T-helper 2 cell treated with Interferon-gamma antibody and Interleukin-4, amounts not matched to agents 5 μg/mL and 100 μg/mL, for 36 hours (primary cell): ENCODE measurements at places on chromosomes 5 and 9.

GRCh38 chr5:166724284-166724683 is 1567.2 kb upstream of the WWC1 start:
- no peaks in the 10 kb centered on the region for H3K4me1 ChIP-seq
- H3K36me3 ChIP-seq = no peaks in the 10 kb centered on the region
- no peaks in the 10 kb centered on the region for H3K27me3 ChIP-seq
- no peak overlapping the region for H3K27ac ChIP-seq

DNA sequence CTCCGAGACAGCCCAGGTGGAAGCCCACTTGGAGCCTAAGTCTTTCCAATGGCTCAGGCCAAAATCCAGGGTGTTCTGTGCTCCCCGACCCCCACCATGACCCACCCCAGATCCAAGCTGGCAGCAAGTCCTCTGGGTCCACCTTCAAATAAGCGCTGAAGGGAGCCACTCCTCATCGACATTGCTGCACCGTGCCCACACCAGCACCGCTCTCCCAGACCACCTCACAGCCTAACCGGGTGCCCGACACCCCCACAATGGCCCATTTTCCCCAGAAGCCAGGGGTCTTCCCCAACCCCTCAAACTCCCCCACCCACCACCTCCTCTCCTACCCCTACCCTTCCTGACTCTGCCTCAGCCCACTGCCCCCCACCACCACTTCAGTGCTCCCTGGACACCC is 50.5 kb downstream of the SEMA4D start:
- H3K4me1 ChIP-seq = peaks cover 68% of the 10 kb centered on the region
- H3K27me3 ChIP-seq = no peaks in the 10 kb centered on the region
- H3K27ac ChIP-seq = peak overlapping the region; percentile 79

DNA sequence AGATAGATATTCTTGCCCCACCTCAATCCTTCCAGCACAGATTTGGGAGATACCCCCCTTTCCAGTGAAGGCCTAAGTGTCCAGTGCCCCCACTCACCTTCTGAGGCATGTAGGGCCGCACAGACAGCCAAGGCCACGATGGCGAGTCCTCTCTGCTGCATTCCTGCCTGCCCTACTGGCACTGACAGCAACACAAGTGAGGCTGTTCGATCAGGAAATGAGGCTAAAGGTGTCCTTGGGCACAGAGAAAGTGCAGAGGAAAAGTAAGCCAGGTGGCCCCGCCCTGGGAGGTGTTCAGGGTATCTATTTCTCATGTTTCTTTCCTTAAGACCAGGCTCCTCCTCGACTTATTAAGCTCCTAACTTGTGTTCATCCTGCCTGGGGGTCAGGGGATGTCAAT is at the start of gene CCL28:
TSS of gene CCL28 (minus strand) at position 236 of the 400 bp plus-strand sequence. CDS start at position 161, 75 bp downstream.
- peaks cover 3% of the 10 kb centered on the region for H3K27me3 ChIP-seq
- H3K4me3 ChIP-seq = no peak within 1 kb of the TSS
- no peaks in the 10 kb centered on the region for H3K36me3 ChIP-seq
- no peak within 1 kb of the TSS for H3K27ac ChIP-seq
- DNase-seq = no peak

DNA sequence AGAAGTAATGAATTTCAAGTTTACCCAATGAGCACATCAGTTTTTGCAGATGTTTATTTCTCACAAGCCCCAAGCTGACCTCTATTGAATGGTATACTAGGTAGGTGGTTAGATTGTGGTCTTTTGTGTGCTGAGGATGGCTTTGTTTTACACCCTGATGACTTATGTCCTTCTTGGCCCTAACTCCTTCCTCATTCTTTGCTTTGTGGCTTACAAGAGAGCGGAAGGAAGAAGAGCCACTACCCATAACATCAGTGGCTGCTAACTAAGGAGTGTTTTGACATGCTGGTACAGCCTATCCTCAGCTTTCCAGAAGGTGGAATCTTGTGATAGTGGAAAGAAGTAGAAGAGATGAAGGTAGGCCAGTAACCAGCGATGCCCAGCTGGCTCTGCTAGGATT is 85.7 kb upstream of the NTRK2 start:
- no peaks in the 10 kb centered on the region for H3K36me3 ChIP-seq
- H3K27ac ChIP-seq = no peak overlapping the region
- H3K4me1 ChIP-seq = no peaks in the 10 kb centered on the region

DNA sequence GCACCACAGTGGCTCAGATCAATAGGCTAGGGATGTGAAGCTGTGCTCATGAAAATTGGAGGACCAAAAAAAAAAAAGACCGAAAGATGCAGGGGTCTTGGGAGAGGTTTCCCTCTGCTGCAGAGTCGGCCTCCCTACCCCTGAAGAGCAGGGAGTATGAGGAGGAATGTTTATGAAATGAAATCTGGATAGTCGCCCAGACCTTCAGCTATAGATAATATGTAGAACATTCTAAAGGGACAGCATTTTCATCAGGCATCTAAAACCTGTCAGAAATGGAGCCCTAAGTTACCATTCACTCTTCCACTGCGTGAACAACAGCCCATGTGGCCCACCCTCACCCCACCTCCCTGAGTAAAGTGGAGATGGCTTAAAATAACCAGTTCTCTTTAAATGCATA is 122.9 kb downstream of the TMEM174 start:
- H3K27ac ChIP-seq = peak overlapping the region; percentile 38
- peaks cover 77% of the 10 kb centered on the region for H3K27me3 ChIP-seq

GRCh38 chr5:173806270-173807035 is 81.7 kb upstream of the CPEB4 start:
- no peaks in the 10 kb centered on the region for H3K36me3 ChIP-seq
- H3K27ac ChIP-seq = no peak overlapping the region

DNA sequence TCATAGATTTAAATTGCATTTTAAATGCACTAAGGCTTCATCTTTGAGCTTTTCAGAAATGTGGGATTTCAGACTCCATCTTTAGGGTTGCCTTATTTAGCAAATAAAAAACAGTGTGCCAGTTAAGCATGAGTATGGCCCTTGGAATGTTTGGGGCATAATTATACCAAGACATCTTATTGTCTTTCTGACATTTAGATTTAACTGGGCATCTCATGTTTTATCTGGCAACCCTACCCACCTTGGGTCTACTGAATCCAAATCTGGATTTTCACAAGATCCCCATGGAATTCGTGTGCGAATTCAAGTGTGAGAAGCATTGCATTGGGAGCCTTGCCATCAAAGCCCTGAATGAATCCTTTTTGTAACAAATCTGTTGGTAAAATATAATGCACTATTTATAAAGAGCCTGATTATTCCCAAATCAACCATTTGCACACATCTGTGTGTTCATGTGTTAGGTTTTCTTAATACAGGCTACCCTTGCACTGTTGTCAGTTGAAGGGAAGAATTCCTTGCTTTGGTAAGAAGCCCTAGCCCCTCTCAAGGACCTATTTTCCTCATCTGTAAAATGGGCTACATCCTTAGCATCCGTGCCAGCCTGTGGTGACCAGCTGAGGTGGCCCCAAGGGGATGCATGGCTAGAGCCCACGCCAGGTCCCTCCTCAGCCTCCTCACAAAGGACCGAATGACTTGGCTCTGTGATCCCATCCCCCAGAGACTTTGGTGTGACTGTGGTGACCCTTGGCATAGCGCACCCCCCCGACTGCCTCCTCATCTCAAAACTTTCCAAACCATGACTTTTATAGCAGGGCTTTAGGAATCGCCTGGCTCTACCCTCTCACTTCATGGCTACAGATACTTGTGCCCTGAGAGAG is 8.1 kb downstream of the GSN start:
- H3K4me1 ChIP-seq = peaks cover 2% of the 10 kb centered on the region
- H3K27ac ChIP-seq = no peak overlapping the region
- no peaks in the 10 kb centered on the region for H3K36me3 ChIP-seq
- no peak for DNase-seq
- peaks cover 5% of the 10 kb centered on the region for H3K27me3 ChIP-seq

- peaks cover 10% of the 10 kb centered on the region for H3K36me3 ChIP-seq
- H3K27ac ChIP-seq = no peak overlapping the region
- no peak overlapping the region for H3K4me3 ChIP-seq
- H3K27me3 ChIP-seq = no peaks in the 10 kb centered on the region
- peak; percentile 64 for DNase-seq
These were observed 8.4 kb downstream of the UBTD2 start for GRCh38 chr5:172274951-172275753.

DNA sequence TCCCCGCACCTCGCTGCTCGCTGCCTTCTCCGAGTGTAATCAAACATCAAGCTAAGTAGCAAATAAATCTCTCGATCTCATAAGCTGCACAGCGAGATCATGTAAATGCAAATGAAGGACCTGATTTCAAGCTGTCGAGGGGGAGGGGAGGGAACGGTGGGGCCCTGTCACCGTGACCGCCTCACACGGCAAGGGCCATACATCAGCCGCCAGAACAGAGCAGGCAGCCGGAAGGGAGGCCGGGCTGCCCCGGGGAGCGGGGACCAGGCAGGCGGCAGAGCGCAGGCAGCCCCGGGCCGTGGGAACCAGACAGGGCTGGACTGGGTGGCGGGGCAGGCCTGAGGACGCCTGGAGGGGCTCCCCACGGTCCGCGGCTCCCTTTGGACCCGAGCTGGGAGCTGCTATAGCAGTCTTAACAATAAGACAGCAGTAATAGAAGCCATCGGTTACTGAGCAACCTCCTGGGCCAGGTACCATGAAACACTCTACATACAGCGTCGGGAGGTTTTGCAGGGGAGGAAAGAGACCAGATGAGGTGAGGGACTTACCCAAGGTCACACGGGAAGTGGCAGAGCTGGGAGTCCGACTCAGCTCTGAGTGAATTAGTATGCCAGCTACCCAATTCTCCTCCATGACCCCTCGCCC is 76.8 kb downstream of the CFAP77 start:
- DNase-seq = peak; percentile 54
- peaks cover 61% of the 10 kb centered on the region for H3K27me3 ChIP-seq
- H3K4me1 ChIP-seq = peaks cover 18% of the 10 kb centered on the region
- peak overlapping the region; percentile 85 for H3K27ac ChIP-seq

- no peaks in the 10 kb centered on the region for H3K36me3 ChIP-seq
- DNase-seq = no peak
- H3K27me3 ChIP-seq = peaks cover 5% of the 10 kb centered on the region
- no peak overlapping the region for H3K27ac ChIP-seq
- H3K4me3 ChIP-seq = no peak overlapping the region
- H3K4me1 ChIP-seq = no peaks in the 10 kb centered on the region
These were observed 28.6 kb upstream of the SELENOP start for GRCh38 chr5:42840269-42840668.

GRCh38 chr9:8637626-8638025 is 838.0 kb upstream of the DMAC1 start:
- no peaks in the 10 kb centered on the region for H3K36me3 ChIP-seq
- H3K4me3 ChIP-seq = no peak overlapping the region
- no peaks in the 10 kb centered on the region for H3K4me1 ChIP-seq
- no peak for DNase-seq

DNA sequence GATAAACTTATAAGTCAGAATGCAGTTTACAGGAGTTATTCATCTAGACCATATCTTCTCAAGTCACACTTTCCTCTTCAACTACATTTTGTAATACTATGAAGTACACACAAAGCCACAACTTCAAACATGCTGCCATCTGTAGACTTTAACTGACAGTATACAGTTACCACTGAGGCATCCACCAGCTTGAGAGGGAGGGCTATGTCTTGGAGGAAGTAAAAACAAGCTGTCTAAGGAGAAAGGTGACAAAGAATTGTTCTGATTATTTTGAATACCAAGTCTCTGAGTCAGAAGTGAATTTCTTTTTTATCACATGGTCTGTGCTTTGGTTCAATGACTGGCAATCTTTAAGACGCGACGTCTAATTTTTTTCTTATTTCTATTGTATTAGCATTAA is 97.6 kb upstream of the CDH10 start:
- no peak overlapping the region for H3K4me3 ChIP-seq
- no peaks in the 10 kb centered on the region for H3K4me1 ChIP-seq
- DNase-seq = no peak
- H3K27ac ChIP-seq = no peak overlapping the region
- no peaks in the 10 kb centered on the region for H3K27me3 ChIP-seq

DNA sequence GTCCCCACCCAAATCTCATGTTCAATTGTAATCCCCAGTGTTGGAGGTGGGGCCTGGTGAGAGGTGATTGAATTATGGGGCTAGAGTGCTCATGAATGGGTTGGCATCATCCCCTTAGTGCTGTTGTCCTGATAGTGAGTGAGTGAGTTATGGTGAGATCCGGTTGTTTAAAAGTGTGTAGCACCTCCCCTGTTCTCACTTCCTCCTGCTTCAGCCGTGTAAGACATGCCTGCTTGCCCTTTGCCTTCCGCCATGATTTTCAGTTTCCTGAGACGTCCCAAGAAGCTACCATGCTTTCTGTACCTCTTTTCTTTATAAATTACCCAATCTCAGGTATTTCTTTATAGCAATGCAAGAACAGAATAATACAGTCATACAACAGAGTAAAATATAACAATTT is 742 bp upstream of the LECT2 start:
- no peaks in the 10 kb centered on the region for H3K36me3 ChIP-seq
- no peak overlapping the region for H3K4me3 ChIP-seq
- peaks cover 22% of the 10 kb centered on the region for H3K27me3 ChIP-seq
- DNase-seq = no peak

DNA sequence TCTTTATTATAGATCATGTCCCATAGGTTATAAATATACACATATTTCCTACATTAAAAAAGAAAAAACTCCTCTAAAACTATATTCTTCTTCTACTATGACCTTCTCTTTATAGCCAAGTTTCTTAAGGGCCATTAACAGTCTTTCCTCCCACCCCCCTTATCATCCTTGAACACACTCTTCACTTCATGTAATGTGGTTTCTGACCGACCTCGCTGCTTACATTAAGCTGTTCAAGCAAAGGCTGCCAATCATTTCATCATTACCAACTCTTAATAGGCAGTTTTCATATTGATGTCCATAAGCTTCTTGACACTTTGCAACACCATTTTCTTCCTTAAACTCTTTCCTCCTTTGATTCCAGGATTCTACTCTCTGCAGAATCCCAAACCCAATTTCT is 283.0 kb upstream of the PCSK5 start:
- DNase-seq = no peak
- H3K27ac ChIP-seq = no peak overlapping the region
- no peak overlapping the region for H3K4me3 ChIP-seq
- H3K36me3 ChIP-seq = no peaks in the 10 kb centered on the region
- no peaks in the 10 kb centered on the region for H3K4me1 ChIP-seq

GRCh38 chr5:158022837-158023236 is 163.9 kb upstream of the CLINT1 start:
- DNase-seq = no peak
- H3K4me1 ChIP-seq = no peaks in the 10 kb centered on the region
- no peaks in the 10 kb centered on the region for H3K36me3 ChIP-seq
- H3K4me3 ChIP-seq = no peak overlapping the region

- peaks cover 19% of the 10 kb centered on the region for H3K4me1 ChIP-seq
- H3K27ac ChIP-seq = no peak overlapping the region
- no peak overlapping the region for H3K4me3 ChIP-seq
- DNase-seq = no peak
- H3K36me3 ChIP-seq = no peaks in the 10 kb centered on the region
These were observed 22.2 kb upstream of the ERAP2 start for GRCh38 chr5:96854067-96854466.

- no peak overlapping the region for H3K27ac ChIP-seq
- H3K36me3 ChIP-seq = no peaks in the 10 kb centered on the region
- no peak for DNase-seq
- peaks cover 18% of the 10 kb centered on the region for H3K27me3 ChIP-seq
These were observed 7.8 kb upstream of the TGFBI start for GRCh38 chr5:136021016-136021405.
